ENCODE measurements at places on chromosomes 7 and 10. TPM values are rescaled to one million over a fixed set of nuclear protein-coding genes. Genes with fewer than 3 reads are reported as not detected.

GRCh38 chr7:15459018-15459615 lies 102.7 kb downstream of the AGMO start:
- H3K4me1 ChIP-seq = no peaks in the 10 kb centered on the region
- no peak overlapping the region for H3K27ac ChIP-seq
- no peaks in the 10 kb centered on the region for H3K27me3 ChIP-seq
- no peak for DNase-seq
- H3K4me3 ChIP-seq = no peak overlapping the region

DNA sequence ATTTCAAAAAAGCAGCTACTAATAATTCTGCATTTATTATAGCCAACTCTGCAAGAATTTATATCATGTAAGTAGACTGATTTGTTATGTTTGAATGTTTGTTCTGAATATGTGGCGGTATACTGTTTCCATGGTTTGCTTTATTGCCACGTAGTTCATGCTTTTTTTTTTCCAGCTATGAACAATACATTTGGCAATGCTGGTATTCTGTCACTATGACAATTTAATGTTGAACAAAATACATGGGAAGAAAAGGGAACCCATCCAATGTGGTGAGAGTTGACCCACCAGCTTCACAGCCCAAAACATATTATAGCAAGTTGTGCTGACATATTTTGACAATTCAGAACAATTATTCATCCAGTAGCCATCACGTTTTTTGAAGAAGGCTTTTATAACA lies 145.6 kb downstream of the CCDC71L start:
- no peak for DNase-seq
- no peaks in the 10 kb centered on the region for H3K36me3 ChIP-seq
- H3K4me3 ChIP-seq = no peak overlapping the region
- no peaks in the 10 kb centered on the region for H3K4me1 ChIP-seq
- H3K27me3 ChIP-seq = no peaks in the 10 kb centered on the region
- H3K27ac ChIP-seq = no peak overlapping the region

DNA sequence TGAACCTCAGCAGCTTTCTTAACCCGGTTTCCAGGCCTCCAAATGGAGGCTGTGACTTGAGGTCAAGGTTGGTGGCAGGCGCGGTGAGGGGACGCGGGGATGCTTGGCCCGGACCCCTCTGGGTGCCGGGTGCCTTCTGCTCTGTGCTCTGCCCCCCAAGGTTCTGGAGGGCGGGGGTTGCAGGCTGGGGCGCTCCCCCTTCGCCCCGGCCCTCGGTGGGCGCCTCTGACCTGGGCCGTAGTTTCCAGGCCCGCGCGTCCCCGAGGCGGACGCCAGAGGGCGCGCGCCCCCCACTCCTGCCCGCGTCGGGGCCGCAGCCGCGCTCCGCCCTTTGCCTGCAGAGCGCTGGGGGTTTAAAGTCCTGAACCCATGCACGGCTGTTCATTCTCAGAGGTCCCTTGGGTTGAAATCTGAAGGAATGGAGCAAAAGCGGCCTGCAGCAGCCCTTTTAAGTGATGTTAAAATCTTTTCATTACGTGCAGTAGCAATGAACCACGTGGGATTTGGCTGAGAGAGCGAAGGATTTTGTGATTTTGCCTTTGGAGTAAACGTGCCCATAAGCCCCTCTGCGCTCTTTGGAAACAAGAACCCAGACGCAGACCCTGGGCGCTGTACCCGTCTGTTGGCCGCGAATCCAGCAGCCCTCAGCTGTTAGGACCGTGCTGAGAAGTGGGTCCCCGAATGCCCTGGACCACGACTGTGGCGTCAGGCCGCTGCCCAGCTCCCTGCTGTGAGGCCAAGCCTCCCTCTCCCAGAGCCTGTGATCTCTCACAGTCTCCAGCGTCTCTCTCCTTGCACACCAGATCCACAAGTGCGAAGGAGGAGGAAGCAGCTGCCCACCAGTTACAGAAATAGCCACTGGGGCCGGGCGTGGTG lies 135.0 kb downstream of the ACTR3B start:
- no peaks in the 10 kb centered on the region for H3K4me1 ChIP-seq
- H3K27ac ChIP-seq = no peak overlapping the region
- H3K36me3 ChIP-seq = no peaks in the 10 kb centered on the region
- H3K4me3 ChIP-seq = no peak overlapping the region
- H3K27me3 ChIP-seq = no peaks in the 10 kb centered on the region

Gene PTPRZ1
- total RNA-seq = not detected

Gene MSS51
- total RNA-seq = 4.9 TPM

Gene MUC12
- not detected for total RNA-seq

Measured in naive thymus-derived CD4-positive, alpha-beta T cell (primary cell).